ENCODE measurements at places on chromosomes 11 and 22. TPM values are rescaled to one million over a fixed set of nuclear protein-coding genes. Genes with fewer than 3 reads are reported as not detected.

The PKNOX2 gene
- total RNA-seq = not detected

The PPFIBP2 gene
- total RNA-seq = 13.6 TPM

The CNGA4 gene
- total RNA-seq = not detected

The ST14 gene
- 141 TPM for total RNA-seq

The GUCY1A2 gene
- total RNA-seq = not detected

The GGTLC3 gene
- not detected for total RNA-seq

DNA sequence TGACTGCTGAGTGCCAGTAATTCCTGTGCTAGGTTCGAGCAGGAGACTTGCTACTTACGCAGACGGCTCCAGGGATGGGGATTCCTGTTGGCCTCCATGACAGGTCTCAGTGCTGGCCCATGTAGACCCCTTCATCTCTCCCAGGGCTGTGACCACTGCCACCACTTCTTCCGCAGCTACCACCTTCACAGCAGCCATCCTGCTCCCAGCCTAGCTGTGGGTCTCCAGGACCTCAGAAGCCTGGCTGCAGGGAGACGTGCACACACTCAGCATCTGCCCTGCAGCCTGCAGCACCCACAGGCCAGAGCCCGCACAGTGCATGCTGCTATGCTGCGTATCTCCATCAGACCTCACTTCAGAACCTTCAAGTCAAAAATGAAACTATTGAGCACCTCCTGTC, 1503.9 kb downstream of the BRD1 start:
- H3K4me3 ChIP-seq = no peak overlapping the region
- H3K36me3 ChIP-seq = no peaks in the 10 kb centered on the region
- DNase-seq = no peak
- no peaks in the 10 kb centered on the region for H3K4me1 ChIP-seq

DNA sequence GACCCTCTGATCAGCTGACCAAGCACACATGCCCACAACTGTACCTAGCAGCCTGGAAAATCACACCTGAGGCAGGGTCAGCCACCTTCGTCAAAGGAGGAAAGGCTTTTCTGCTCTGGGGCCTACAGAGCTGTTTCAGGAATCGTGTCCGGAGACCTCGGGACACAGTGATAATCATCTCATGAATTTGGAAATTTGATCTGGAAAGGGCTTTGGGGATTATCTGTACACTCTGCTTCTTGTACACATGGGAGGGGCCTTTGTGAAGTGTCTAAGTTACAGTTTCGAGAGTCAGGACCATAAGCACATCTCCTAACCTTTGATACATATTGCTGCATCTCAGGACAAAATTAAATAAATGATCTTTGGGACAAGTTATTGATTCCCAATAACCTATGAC, 1421.2 kb upstream of the TENM4 start:
- no peak overlapping the region for H3K27ac ChIP-seq
- no peaks in the 10 kb centered on the region for H3K27me3 ChIP-seq
- DNase-seq = no peak

DNA sequence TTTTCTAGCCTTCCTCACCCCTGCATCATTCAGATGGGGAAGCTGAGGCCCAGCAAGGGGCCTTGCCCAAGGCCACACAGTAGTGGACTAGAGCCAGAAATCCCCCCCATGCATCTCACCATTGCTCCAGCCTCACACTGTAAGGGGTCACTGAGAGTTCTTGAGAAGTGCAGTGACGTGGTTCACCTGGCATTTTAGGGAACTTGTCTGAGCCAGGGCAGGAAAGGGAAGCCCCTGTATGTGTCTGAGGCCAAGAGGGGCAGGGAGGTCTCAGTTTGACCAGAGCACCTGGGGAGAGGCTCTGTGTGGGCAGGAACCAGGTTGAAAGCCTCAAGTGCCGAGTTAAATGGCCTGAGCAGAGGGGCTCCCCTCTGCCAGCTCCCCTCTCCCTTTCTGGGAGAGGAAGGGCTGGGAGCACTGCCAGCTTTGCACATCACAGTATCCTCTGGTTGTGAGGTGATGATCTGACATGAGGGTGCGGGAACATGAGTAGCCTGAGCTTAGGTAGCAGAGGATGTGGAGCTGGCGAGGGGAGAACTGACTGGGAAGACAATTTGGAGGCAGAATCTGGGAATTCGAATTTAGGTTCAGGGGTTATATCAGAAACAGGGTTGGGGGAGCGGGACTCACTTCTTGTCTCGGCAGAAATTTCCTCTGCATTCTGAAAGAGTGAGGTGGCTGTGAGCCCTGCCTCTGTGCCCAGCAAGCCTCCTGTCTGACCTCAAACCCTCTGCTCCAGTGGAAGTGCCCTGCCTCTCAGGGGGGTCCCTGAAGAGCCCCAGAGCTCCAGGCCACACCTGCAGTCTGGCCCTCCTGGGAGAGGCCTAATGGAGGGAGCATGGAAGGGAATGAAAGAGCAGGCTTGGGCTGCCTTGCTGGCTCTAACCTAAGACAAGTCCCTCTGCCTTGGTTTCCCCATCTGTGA, 14.6 kb downstream of the ARHGEF17 start:
- H3K36me3 ChIP-seq = no peaks in the 10 kb centered on the region
- no peak overlapping the region for H3K4me3 ChIP-seq
- DNase-seq = no peak
- H3K4me1 ChIP-seq = peaks cover 10% of the 10 kb centered on the region
- H3K27me3 ChIP-seq = no peaks in the 10 kb centered on the region

- H3K27me3 ChIP-seq = no peaks in the 10 kb centered on the region
- H3K4me1 ChIP-seq = no peaks in the 10 kb centered on the region
- no peak overlapping the region for H3K4me3 ChIP-seq
- H3K27ac ChIP-seq = no peak overlapping the region
- no peaks in the 10 kb centered on the region for H3K36me3 ChIP-seq
Measured at GRCh38 chr22:26534171-26534855, 22.0 kb upstream of the TFIP11 start.

GRCh38 chr22:44600207-44600785, 101.7 kb upstream of the PRR5 start:
- no peak for DNase-seq
- no peak overlapping the region for H3K27ac ChIP-seq
- H3K36me3 ChIP-seq = no peaks in the 10 kb centered on the region

DNA sequence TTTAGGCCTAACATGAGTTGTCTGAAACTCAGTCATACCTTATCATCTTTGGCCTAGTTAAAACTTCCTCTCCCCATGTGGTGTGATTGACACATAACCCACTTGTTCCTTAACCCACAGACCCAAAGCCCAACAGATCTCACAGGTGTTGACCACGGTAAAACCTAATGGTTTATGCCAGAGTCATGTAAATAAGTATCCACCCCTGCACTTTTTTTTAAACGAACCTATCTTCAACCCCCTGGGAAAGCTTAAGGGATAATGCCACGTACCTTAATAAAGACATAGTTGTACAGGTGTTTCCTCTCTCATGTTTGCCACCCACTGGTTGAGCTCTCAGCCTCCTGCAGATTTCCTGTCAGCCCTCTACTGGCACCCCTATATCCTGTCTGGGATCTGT, 709.3 kb upstream of the CCDC179 start:
- H3K36me3 ChIP-seq = no peaks in the 10 kb centered on the region
- no peak overlapping the region for H3K4me3 ChIP-seq
- no peak overlapping the region for H3K27ac ChIP-seq
- H3K4me1 ChIP-seq = no peaks in the 10 kb centered on the region

GRCh38 chr11:111298413-111299100, at the start of gene POU2AF3:
TSS of gene POU2AF3 (plus strand) at chr11:111298546. CDS start at chr11:111298582, 36 bp downstream.
- peak within 1 kb of the TSS; percentile 86 for H3K4me3 ChIP-seq
- no peaks in the 10 kb centered on the region for H3K36me3 ChIP-seq
- no peak within 1 kb of the TSS for H3K27ac ChIP-seq
- H3K4me1 ChIP-seq = peaks cover 33% of the 10 kb centered on the region
- H3K27me3 ChIP-seq = no peaks in the 10 kb centered on the region

DNA sequence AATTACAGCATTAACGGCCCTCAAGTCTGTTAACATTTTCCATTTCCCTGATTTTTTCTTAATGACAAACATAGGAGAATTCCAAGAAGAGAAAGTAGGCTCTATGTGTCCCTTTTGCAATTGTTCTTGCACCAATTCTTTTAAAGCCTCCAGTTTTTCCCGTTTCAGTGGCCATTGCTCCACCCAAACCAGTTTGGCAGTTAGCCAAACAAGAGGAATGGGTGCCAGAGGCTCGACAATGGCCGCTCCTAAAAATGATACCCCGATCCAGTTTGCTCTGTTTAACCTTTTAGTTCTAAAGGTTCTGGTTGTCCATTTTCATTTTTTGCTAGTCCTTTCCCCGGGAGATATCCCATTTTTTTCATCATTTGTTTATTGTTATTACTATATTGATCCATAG, 6.7 kb upstream of the DNAJB13 start:
- H3K27ac ChIP-seq = no peak overlapping the region
- 0 out of 2 replicates have a peak, but pooled peaks cover 5% of the 10 kb centered on the region for H3K36me3 ChIP-seq
- no peaks in the 10 kb centered on the region for H3K27me3 ChIP-seq
- DNase-seq = no peak
- no peaks in the 10 kb centered on the region for H3K4me1 ChIP-seq

GRCh38 chr11:86477495-86478155, 102.9 kb downstream of the CCDC81 start:
- no peaks in the 10 kb centered on the region for H3K27me3 ChIP-seq
- H3K4me1 ChIP-seq = peaks cover 15% of the 10 kb centered on the region
- no peak overlapping the region for H3K27ac ChIP-seq

- no peaks in the 10 kb centered on the region for H3K27me3 ChIP-seq
- no peak for DNase-seq
- H3K4me1 ChIP-seq = peaks cover 21% of the 10 kb centered on the region
- no peak overlapping the region for H3K27ac ChIP-seq
- H3K4me3 ChIP-seq = no peak overlapping the region
Measured at GRCh38 chr11:108197351-108197750, 25.1 kb downstream of the NPAT start.

DNA sequence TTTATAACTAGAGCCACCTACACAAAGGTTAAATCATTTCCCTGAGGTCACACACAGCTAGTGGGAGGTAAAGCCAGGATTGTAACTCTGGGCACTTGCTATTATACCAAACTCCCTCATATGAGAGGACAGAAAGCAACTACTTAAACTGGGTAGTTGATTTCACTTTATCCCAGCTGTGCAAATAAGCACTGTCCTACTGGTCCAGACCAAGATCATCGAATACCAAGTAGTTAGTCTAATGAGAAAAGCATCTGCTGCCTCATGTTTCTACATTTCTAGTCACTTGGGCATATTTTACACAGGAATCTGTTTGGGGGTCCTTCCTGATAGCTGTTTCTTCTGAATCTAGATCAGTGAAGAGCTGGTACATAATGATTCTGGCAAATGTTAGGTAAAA, 178.6 kb upstream of the NARS2 start:
- no peak for DNase-seq
- H3K27me3 ChIP-seq = peaks cover 89% of the 10 kb centered on the region
- no peaks in the 10 kb centered on the region for H3K36me3 ChIP-seq
- H3K4me3 ChIP-seq = no peak overlapping the region
- H3K27ac ChIP-seq = no peak overlapping the region

DNA sequence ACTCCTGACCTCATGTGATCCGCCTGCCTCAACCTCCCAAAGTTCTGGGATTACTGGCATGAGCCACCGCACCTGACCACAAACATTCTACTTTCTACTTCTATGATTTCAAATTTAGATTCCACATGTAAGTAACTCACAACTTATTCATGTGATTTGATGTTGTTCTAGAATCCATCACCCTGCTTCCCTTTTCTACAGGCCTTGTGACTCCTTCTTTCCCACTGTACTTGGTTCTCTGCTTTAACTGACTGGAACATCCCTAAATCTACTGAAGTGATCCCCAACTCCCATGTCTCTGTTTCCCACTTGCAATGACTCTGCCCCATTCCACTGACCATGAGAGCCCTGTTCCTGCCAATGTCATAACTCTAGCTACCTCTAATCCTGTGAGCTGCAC, 25.7 kb upstream of the MRPL17 start:
- no peaks in the 10 kb centered on the region for H3K36me3 ChIP-seq
- H3K4me1 ChIP-seq = no peaks in the 10 kb centered on the region
- H3K27ac ChIP-seq = no peak overlapping the region
- no peak for DNase-seq
- H3K27me3 ChIP-seq = no peaks in the 10 kb centered on the region

GRCh38 chr22:41382610-41383009, 868 bp downstream of the TEF start:
- no peak overlapping the region for H3K27ac ChIP-seq
- H3K4me3 ChIP-seq = peak overlapping the region; percentile 85
- no peak for DNase-seq
- peaks cover 21% of the 10 kb centered on the region for H3K4me1 ChIP-seq
- no peaks in the 10 kb centered on the region for H3K36me3 ChIP-seq
- H3K27me3 ChIP-seq = no peaks in the 10 kb centered on the region

DNA sequence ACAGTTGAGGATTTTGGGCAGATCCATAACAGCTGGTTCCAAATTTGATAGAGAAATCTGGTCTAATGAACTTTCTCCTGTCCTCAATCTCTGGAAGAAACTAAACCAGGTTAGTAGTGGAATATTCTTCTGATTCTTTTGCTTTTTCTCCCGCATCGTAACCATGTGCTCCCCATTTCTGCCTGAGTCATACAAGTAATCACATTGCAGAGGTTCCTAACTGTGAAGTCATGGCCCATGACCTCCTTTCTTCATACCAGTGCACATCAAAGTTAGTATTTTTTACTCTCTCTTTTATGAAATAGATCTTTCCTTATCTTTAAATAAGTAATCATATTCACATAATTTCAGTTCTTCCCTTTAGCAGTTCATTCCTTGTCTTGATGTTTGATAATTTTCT, 249.0 kb downstream of the DYNC2H1 start:
- H3K27ac ChIP-seq = no peak overlapping the region
- H3K4me1 ChIP-seq = no peaks in the 10 kb centered on the region
- H3K4me3 ChIP-seq = no peak overlapping the region
- H3K36me3 ChIP-seq = no peaks in the 10 kb centered on the region
- H3K27me3 ChIP-seq = no peaks in the 10 kb centered on the region

DNA sequence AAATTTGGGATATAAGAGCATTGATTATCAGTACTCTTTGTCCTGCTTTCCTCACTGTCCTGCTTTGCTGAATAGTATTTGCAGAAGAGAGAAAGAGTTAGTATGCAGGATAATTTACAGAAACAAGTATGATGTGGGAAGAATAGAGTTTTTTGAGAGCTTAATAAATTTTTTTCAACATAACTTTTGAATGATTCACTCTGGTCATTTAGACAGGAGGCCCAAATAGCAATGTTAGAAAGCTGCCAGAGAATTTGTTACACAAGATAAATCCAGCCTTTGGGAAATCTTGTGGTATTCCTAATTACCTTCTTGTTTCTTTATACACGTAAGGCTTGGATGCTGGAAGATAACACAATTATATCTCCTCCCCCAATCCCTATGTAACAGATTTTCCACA, 484.6 kb downstream of the CNTN5 start:
- H3K4me3 ChIP-seq = no peak overlapping the region
- no peak overlapping the region for H3K27ac ChIP-seq
- no peaks in the 10 kb centered on the region for H3K36me3 ChIP-seq
- no peaks in the 10 kb centered on the region for H3K4me1 ChIP-seq
- no peaks in the 10 kb centered on the region for H3K27me3 ChIP-seq
- DNase-seq = no peak

- H3K4me3 ChIP-seq = no peak overlapping the region
- H3K4me1 ChIP-seq = peaks cover 18% of the 10 kb centered on the region
- no peak for DNase-seq
- H3K27ac ChIP-seq = no peak overlapping the region
Measured at GRCh38 chr22:27714068-27714467, 87.5 kb downstream of the MN1 start.
